ENCODE measurements at places on chromosomes 1 and 21. TPM values are rescaled to one million over a fixed set of nuclear protein-coding genes. Genes with fewer than 3 reads are reported as not detected.
A peak's percentile ranks its signal among the peaks of the same experiment; 100 is the strongest.

TARBP1 gene
- 31.7 TPM for total RNA-seq

- DNase-seq: no peak
Measured at GRCh38 chr1:167776616-167777268, 55.0 kb downstream of the MPZL1 start.

GRCh38 chr1:230399321-230400006 lies 26.7 kb downstream of the PGBD5 start:
- DNase-seq: no peak

VSIG8 gene
- total RNA-seq: not detected

- no peak for DNase-seq
Measured at GRCh38 chr1:119351997-119352396, 16.6 kb upstream of the HAO2 start.

FCRL2 gene
- total RNA-seq: 0.44 TPM

DNA sequence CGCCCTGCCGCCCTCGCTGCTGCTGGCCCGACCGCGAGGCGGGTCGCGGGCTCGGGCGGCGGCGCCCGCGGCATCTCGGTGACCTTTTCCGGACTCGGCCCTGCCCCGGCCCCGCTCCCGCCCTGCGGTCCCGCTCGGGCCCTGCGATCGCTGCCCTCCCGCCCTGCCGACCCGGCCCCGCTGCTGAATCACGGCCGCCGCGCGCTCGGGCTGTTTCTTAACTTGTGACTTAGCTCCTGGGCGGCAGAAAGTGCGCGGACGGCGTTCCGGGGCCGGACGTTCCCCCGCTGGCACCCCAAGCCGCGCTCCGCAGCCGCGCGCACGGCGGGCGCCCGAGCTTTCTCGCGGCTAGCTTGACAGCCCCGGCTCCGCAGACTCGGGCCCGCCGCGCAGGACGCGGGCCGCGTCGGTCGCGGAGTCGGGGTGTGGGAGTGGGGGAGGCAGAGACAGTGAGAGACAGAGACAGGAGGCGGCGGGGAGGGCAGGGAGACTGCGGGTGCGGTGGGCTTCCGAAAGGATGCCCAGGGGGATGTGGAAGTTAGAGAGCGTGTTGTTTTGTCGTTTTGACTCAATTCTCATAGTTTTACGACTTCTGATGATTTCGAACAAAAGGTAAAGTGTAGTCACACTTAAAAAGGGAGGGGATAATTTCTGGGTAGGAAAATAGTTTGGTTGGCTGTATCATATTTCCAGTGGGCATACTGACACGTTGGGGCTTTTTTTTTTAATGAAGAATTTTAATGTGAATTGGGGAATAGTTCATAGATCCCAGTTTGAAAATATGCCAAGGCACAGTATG lies 49.8 kb downstream of the PRDM2 start:
- peak; percentile 19 for DNase-seq

GRCh38 chr1:5722635-5723164 lies 269.5 kb downstream of the NPHP4 start:
- no peak for DNase-seq

ADORA1 gene
- total RNA-seq: 0.15 TPM

GRCh38 chr1:8118031-8118451 lies 91.9 kb upstream of the ERRFI1 start:
- no peak for DNase-seq

OR2L5 gene
- not detected for total RNA-seq

DNA sequence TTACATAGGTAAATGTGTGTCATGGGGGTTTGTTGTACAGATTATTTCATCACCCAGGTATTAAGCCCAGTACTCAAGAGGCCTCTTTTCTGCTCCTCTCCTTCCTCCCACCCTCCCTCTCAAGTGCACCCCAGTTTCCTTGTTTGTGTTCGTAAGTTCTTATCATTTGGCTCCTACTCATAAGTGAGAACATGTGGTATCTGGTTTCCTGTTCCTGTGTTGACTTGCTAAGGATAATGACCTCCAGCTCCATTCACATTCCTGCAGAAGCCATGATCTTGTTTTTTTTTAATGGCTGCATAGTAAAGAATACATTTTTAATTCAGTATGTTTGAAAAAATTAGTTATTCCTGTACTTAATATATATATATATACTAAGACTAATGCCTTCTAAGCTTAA lies 107.7 kb downstream of the CLDN17 start:
- DNase-seq: no peak

- DNase-seq: no peak
Measured at GRCh38 chr21:31874812-31875212, 2.0 kb downstream of the HUNK start.

- DNase-seq: peak; percentile 59
Measured at GRCh38 chr21:42218836-42219605, at the start of gene ABCG1. ABCG1 (plus strand) TSS chr21:42219140; CDS start chr21:42219263, 123 bp downstream.

DNA sequence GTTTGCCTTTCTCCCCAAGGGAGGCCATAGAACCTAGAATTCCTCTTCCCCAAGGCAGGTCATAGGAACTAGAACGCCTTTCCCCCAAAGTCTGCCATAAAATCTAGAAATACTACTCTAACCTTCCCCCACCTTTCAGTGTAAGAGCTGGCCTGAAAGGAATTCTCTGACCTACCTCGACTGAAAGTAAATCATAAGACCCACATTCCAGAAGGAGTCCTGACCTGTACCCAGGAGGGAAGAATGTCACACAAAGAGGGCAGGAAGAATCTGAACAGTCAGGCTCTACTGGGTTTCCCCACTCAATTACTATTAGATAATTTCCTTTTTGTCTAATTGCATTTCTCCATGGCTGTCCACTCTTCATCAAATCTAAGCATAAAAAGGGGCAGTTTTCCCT lies 5.7 kb upstream of the ATG4C start:
- no peak for DNase-seq

GRCh38 chr1:115074839-115075534 lies 14.3 kb downstream of the TSPAN2 start:
- DNase-seq: no peak

- no peak for DNase-seq
Measured at GRCh38 chr1:162265983-162266382, 110.7 kb downstream of the SPATA46 start.

NOS1AP gene
- not detected for total RNA-seq

CGN gene
- 0.60 TPM for total RNA-seq

DNA sequence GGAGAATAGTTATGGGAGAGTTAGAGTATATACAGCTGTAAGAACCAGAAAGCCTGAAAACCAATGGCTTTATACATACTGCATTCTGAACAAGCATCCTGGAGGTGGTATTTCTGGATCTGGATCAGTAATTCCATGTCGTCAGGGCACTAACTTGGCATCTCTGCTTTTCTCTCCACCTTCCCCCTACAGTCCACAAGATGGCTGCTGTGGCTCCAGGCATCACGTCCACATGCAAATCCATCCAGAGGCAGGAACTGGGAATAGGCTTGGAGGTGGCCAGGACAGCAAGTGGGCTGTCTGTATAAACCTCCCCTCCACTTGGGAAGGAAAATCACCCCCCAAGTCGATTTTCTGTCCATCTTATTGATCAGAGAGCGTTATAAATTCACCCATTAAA lies 86.2 kb upstream of the WDR26 start:
- no peak for DNase-seq

SEMA4A gene
- total RNA-seq: 58.1 TPM

DNA sequence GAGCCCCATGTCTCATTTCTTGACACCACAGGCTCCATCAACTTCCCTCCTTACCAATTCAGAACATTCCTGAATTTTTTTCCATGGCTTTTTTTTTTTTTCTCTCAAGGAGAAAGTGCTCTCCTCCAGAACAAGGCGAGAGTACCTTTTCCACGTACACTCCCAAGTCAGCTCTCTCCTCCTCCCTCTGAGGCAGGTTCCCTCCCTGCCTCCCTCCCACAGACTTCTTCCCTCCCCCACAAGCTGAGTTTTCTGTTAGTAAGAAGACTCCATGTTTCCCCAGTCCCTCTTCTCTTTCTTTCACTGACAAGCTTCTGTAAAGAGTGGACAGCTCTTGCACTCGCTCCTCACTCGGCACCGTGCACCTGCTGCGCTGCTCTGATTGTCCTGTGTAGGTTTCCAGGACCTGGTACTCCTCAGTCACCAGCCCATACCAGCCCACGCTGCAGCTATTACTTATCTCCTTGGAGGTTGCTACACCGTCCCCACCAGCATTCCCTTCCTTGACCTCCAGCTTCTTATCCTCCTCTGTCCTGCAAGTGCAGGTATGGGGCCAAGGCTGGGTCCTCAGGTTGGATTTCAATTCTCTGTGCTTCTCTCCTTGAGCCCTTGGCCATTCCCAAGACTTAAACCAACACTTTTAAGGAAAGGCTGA lies 3.8 kb downstream of the TRAF5 start:
- no peak for DNase-seq

DNA sequence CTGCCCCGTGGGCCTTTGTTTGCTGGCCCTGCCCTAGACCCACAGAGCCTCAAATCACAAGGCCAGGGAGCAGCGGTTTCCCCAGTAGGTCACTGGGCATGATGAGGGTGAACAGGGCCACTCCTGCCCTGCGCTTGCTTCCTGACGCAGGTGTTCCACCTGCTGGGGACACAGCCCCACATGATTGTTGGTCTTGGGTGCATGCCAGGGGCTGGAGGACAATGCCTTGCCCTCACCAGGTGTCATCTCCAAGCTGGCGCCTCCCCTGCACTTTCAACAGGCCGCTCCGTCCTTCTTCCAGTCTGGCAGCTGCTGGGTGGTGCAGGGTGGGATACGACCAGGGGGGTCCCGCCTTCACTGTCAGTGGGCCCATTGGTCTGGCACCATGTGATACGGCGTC lies 24.3 kb downstream of the IL10RB start:
- DNase-seq: no peak

SCAMP3 gene
- total RNA-seq: 60.1 TPM

CNKSR1 gene
- total RNA-seq: 5.4 TPM

GRCh38 chr1:17162941-17163340 lies 42.0 kb upstream of the PADI1 start:
- no peak for DNase-seq

DNA sequence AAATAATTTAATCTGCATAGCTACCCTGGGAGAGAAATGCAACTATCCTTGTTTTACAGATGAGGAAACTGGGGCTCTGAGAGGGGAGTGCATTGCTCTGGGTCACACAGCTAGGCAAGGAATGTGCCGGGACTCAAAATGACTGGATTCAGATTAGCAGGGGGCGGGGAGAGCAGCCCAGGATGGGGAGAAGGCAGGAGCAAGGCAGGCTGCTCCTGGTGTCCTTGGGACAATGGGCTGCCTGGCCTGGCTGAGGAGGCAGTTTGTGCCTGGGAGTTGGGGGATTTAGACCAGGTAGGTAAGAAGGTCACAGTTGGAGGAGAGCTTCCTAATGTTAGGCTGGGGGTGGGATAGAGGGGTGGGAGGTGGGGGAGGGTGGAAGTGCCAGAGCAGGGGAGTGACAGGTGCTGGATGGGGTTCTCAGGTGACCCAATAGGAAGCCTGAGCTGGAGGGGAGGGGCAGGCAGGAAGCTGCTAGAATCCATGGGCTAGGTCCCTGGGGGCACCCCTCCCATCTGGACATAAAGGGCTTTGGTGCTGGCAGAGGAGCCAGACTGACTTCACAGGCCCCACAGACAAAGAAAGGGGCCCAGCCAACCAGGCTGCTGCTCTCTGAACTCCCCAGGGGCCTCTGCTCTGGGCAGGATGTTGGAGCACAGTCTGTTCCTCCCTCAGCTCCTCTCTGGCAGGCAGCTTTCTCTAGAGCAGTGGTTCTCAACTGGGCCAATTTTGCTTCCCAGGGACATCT lies 29.0 kb downstream of the TRIM62 start:
- no peak for DNase-seq

GRCh38 chr1:22472596-22472995 lies 20.9 kb downstream of the ZBTB40 start:
- DNase-seq: no peak

DNA sequence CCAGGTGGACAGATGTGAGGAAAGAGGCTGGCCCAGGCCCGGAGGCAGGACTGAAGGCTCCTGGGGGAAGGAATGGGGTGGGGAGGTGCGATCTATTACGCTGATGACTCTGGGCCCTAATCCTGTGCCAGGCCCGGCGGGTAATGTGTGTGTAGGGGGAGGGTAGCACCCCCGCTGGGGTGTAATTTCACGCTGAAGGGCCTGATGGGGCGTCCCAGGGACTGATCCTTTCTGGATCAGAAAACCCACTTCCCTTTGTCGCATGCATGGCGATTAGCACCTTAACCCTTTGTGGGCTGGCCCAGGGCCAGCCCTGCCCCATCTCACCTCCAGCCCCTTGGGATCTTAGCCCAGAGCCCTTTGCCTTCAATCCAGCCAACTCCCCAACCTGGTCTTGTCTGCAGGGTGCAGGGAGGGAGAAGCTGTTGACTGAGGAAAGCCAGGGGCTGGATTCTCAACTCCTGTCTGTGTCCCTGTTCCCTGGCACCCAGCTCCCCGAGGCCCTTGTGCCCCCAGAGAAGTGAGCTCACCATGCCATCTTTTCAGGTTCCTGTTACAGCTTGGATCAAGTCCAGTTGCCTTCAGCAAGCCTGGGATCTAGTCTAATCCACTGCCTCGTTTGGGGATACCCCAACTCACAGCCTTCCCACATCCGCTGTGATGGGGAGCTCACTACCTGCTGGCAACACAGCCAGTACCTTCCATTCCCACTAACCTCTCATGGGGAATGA lies 26.0 kb downstream of the KNCN start:
- no peak for DNase-seq

DNA sequence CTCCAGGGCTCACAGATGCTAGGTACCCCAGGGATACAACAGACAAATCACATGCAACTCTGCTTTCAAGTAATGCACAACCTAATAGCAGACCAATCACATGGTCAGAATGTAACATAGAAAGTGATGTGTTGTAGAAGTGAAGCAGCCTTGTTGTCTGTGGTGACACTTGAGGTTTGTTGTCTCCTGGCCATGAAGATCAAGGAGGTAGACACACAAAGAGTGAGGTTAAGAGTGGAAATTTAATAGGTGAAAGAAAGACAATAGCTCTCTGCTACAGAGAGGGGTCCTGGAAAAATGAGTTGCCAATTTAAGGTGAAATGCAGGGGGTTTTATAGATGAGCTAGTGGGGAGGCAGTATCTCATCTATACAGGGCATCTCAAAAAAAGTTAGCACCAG lies 2.5 kb upstream of the TMEM9 start:
- no peak for DNase-seq

AMY1A gene
- not detected for total RNA-seq

CRYAA gene
- not detected for total RNA-seq

- no peak for DNase-seq
Measured at GRCh38 chr1:167438171-167439138, 79.9 kb downstream of the CD247 start.

SORT1 gene
- total RNA-seq: 0.57 TPM

- no peak for DNase-seq
Measured at GRCh38 chr1:33377013-33377412, 53.9 kb downstream of the PHC2 start.

GRCh38 chr21:42622284-42622683 lies 31.1 kb upstream of the PDE9A start:
- no peak for DNase-seq

KRTAP12-2 gene
- not detected for total RNA-seq

GRCh38 chr1:233518344-233518743 lies 95.6 kb upstream of the KCNK1 start:
- DNase-seq: no peak

CRYBG2 gene
- total RNA-seq: 2.9 TPM

FCRL4 gene
- total RNA-seq: not detected

LCE1E gene
- not detected for total RNA-seq
